MCF 10A (cell line): ENCODE measurements at places on chromosomes 3 and 15. TPM values are rescaled to one million over a fixed set of nuclear protein-coding genes. Genes with fewer than 3 reads are reported as not detected.

RTP4 gene
- total RNA-seq = not detected in 2 replicates

MUC4 gene
- total RNA-seq = not detected in 2 replicates

CHP1 gene
- total RNA-seq = 70.4 and 91.1 TPM in 2 replicates

B3GALNT1 gene
- total RNA-seq = 3.0 and 3.6 TPM in 2 replicates

LIPH gene
- total RNA-seq = 0.07 and 0.32 TPM in 2 replicates

FAIM gene
- 14.1 and 15.0 TPM in 2 replicates for total RNA-seq

THSD4 gene
- total RNA-seq = 36.3 and 38.2 TPM in 2 replicates

SLC2A2 gene
- not detected in 2 replicates for total RNA-seq

- DNase-seq = no peak
Measured at GRCh38 chr3:128449111-128449638, 17.5 kb downstream of the DNAJB8 start.

- DNase-seq = no peak
Measured at GRCh38 chr3:142633073-142633472, 36.9 kb downstream of the PLS1 start.

DNA sequence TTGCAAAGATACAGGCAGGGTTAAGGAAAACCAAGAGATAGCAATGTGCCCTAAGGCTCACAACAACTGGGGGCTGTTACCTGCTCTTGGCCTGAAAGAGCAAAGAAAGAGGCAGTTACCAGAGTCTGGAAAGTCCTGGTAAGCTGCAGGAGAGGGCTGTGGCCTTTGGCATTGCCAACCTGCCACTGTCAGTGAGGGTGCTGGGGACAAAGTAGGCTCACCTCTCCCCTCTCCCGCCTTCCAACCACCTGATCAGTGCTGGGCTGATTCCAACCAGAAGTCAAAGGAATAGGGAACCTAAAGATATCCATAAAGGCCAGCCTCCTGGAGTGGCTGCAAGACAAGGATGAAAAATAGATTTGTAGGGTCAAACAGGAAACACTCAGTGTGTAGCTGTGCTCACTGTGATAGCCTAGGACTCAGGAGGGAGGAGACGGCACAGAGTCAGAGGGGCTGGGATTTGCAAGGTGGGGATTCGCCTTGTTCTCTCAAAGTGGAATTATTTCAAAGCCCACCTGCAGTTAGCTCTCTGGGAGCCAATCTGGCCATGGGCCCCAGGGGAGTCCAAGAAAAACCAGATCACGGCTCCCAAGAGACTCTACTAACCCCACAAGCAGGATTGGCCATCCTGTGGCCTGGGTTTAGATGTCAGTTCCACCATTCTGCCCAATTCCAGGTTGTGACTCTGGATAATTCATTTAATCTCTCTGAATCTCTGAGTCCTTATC lies 204.0 kb upstream of the BCL6 start:
- no peak for DNase-seq

DNA sequence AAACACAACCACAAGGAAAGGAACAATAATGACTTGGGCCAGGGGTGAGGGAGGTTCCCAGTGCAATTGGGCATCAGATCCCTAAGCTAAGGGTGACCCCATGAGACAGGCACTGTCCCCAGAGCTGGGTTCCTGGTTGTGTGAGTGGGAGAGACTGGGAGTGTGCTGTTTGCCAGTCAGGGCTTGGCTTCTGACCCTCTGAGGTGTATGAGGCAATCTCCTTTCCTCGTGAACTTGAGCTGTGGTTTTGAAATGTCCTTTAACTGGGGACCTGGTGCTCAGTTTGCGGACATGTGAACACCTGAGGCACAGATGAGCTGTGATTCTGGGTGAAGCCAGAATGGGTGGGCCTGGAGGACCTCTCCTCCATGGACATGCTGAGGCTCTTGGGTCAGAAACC lies 58.5 kb upstream of the PLXNA1 start:
- DNase-seq = peak; percentile 54

DNA sequence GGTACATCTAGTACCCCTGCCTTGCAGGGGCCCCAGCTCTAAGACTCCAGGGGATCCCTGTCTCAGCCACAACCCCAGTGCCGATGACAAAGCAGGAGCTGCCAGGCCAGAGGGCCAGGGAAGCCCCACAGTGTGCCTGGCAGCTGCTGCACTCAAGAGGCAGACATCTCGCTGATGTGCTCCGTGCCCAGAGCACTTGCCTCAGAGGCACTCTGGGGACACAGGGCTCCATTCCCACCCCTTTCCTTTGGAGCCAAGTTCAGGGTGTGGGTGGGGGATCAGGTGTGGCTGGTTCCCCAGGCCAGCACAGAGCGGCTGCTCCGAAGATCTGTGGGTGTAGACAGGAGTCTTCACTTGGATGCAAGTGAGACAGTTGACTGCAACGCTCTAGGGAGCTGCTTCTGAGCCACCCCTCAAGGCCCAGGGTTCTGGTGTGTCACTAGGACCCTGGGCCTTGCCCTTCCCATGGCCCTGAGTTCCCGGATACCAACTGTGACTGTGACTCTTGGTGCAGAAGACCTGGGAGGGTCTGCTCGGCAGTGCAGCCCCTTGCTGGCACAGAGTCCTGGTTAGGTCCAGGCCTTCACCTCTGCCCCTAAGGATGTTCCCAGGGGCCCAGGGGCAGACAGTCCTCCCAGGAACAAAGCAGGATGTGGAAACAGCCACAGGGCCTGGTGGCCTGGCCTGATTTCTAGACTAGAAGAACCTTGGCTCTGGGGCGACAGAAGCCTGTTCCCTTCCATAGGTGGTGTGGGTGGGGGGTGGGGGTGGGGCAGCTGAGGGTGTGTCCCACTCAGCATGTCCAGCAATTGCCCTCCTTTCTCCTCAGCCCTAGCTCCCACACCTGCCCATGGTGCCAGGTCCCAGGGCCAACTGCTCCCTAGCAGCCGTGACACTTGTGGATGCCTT lies 2.5 kb downstream of the NT5DC2 start:
- no peak for DNase-seq

DNA sequence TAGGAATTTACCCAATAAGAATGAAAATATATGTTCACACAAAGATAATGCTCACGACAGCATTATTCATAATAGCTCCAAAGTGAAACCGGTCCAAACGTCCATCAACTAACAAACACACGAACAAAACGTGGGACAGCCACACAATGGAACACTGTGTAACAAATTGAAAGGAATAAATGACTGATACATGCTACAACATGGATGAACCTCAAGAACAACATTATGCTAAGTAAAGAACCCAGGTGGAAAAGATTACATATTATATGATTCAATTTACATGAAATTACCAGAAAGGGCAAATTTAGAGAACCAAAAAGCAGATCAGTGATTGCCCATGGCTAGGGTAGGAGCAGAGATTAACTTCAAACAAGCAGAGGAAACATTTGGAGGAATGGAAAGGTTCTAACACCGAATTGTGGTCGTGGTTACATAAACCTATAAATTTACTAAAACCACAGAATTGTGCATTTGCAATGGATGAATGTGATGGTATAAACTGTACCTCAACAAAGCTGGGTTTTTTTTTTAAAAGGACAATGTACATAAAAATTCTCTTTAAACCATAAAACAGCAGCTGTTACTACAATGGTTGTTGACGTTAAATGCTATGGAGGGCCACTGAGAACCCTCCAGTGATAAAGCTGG lies 76.3 kb downstream of the XXYLT1 start:
- DNase-seq = no peak

DNA sequence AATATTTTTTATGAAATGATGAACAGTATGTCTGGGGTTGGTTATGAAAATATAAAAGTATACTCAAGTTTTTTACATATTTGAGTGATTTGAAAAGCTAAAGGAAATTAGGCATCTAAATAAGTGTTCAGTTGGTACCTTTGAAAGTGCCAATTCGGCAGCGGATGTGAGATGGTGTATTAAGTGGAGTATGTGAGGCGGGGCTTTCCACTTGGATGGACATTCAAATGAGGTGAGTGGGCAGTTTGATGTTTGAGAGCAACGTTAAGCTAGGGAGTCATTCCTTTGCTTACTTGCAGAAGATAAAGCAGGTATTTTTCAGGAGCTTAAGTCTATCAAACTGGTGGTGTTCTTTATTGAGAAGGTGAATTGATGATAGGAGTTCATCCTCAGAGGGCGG lies 189.0 kb upstream of the GOLIM4 start:
- no peak for DNase-seq

GRCh38 chr3:27554706-27555105 lies 70.5 kb upstream of the SLC4A7 start:
- no peak for DNase-seq

GRCh38 chr3:29332195-29332637 lies 51.3 kb downstream of the RBMS3 start:
- peak; percentile 59 for DNase-seq

DNA sequence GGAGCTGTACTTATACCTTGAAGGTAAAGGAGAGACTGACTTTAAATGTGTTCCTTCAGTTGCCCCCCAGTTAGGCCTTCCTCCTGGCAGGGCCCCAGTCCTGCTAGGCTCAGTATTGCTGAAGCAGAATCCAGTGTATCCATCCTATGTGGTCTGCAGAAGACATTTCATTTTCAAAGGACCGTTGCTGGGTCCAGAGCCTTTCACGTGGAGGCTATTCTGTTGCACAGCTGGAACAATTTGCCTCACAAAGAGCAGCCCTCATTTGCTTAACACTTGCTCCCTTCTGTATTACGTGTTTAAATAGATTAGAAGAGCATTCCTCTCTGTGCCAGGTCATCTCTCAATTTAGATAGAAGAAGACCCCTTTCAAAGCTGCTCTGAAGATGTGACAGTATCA lies 78.9 kb upstream of the CFAP20DC start:
- no peak for DNase-seq

DNA sequence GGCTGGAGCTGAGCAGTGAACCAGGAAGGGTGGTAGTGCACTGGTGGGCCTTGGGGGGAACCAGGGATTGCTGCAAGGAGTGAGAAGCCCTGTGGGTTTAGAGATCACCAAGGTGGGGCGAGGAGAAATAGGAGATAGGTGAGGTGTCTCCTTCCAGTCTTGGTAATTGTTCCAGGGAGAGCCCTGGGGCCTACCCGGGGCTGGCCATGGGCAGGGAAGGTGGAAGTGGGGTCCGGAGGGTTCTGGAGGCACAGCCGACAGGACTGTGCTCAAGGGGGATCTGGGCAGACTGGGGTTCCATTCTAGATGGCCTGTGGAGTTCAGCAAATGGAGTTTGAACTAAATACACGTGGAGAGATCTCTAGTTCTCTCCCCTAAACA lies 4.5 kb downstream of the CHST13 start:
- DNase-seq = no peak

DNA sequence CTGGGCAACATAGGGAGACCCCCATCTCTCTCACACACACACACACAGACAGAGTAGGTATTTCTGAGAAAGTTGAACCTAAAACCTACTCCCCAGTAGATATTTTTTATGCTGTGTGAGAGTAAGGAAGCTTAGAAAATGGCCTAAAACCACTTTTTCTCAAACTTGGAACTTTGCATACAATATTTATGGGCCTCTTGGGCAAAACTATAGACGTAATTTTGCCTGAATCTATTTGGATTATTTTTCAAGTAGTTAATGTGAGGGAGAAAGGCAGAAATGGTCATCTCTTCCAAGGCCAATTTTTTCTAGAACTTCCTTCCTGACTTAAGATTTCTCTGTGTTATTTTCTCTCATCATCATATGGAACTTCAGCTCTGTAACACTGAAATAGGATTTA lies 81.7 kb downstream of the ZNF609 start:
- DNase-seq = no peak

- DNase-seq = peak; percentile 75
Measured at GRCh38 chr15:70783610-70784022, 20.3 kb upstream of the UACA start.

GRCh38 chr3:73637042-73637441 lies 12.3 kb upstream of the PDZRN3 start:
- peak; percentile 32 for DNase-seq

- DNase-seq = no peak
Measured at GRCh38 chr3:16407366-16407765, 106.1 kb downstream of the RFTN1 start.

- no peak for DNase-seq
Measured at GRCh38 chr3:71252466-71252865, 331.1 kb downstream of the FOXP1 start.

DNA sequence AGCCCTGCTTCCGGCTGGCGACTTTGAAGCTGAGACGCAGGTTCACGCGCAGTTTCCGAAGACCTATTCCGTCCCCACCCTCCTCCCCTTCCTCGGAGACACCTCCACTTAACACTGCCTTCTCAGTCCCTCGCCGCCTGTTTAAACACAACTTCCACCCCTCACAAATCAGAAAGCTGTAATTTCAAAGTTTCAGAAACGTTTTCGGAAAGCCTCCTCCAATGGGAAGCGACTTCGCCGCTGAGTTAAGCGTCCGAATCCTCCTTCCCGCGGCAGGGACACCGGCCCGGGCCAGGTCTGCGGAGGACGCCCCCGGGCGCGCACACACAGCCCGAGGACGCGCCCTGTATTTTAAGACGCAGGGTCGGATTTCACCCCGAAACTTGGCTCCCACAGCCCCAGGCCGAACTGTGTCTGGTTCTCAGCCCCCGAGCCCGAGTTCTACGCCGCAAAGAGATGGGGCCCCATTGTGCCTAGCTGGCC lies 559 bp upstream of the LRRN1 start:
- no peak for DNase-seq

DNA sequence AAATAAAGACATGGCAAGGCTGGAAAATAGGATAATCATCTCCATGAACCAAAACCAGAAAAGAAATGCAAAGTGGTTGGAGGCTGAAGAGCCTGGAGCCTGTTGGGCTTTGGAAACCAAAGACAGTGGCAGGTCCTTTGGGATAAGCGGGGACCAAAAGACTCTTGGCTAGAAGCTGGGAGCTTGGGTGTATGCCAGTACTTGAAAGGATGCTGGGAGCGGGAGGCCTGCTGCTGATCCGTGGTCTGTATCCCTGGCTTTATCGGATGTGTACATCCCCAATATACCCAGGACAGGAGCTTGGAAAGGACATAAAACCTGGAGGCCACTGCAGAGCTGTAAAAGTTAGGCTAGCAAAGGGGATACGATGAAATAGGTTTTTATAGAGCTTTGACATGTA lies 1.3 kb upstream of the CHRNB4 start:
- DNase-seq = no peak

GRCh38 chr15:70870051-70870450 lies 16.1 kb upstream of the LARP6 start:
- DNase-seq = no peak
